ENCODE measurements at places on chromosomes 6 and 20.

- DNase-seq = no peak
These were observed 139.5 kb upstream of the AFDN start for GRCh38 chr6:167687116-167687725.

- DNase-seq = no peak
These were observed 73.0 kb upstream of the BACH2 start for GRCh38 chr6:90369651-90370050.

DNA sequence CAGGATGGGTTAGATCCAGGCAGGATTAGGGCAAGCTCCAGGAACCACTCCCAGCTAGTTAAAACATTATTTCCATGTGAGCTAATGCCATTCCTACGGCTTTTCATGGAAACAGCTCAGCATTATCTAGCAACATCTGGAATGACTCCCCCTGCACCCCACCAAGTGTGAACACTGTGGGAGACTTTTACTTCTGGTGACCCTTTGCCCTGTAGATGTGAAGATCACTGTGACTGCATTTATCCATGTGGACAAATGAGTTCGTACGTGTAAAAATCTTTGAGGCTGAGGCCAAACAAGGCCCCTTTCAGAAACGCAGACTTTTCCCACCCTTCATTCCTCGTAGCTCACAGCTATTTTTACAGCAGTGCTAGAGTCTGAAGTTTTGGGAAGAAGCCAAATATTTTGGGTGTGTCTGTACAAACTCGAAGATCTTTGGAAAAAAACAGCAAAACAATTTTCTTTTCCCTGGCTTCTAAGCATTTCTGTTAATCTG lies 221.8 kb upstream of the SOX4 start:
- no peak for DNase-seq

- DNase-seq = no peak
These were observed 56.7 kb downstream of the APCDD1L start for GRCh38 chr20:58458342-58459057.

DNA sequence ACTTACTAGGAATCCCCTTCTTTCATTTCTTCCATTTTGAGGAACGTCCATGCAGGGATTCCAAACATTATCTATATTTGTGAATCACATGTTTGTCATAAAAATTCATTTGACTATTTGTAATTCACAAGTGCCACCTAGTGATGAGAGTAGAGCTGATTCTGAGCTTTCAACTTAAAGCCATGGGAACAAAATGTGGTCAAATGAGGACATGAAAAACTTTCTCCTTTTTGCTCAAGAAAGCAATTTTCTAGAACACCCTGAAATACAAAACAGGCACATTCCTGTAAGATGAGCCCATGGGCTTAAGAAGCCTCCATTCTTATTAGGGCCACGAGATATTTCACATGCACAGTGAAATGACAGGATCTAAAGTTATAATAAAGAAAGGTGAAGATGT lies 12.3 kb downstream of the MAP3K7 start:
- peak; percentile 15 for DNase-seq

DNA sequence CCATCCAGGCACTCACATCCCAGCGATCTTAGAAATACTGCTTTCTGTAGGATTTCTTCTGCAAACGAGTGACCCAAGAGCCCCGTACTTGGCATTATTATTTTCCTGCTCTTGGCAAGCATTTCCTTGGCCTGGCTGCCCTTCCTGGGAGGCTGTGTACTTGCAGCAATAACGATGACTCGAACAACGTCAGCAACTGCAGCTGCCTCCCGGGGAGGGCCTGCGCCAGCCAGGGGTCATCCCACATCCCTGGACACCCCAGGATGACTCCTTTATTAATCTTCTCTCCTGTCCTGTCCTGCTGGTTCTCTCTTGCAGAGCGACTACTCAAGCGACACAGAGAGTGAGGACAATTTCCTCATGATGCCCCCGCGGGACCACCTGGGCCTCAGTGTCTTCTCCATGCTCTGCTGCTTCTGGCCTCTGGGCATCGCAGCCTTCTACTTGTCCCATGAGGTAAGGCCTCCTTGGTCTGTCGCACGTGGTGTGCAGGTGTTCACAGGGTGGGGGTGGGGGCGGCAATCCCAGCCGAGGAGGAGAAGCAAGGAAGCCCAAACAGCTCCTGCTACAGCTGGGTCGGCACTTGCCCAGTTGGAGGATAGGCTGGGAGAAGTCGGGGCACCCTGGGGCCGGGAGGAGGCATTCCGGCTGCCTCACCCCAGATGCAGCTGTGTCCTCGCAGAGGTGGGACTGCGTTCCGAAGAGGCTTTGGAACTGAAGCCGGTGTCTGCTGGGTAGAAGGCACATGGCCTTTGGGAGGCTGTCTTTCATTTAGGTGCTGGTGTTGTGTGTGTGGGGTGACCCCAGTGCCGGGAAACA lies 115.3 kb downstream of the SYNDIG1 start:
- peak; percentile 40 for DNase-seq

GRCh38 chr6:134774201-134774638 lies 175.7 kb downstream of the ALDH8A1 start:
- no peak for DNase-seq

GRCh38 chr6:78868116-78868515 lies 765 bp downstream of the IRAK1BP1 start:
- DNase-seq = no peak

GRCh38 chr20:19993958-19994669 lies 23.0 kb upstream of the NAA20 start:
- DNase-seq = peak; percentile 43

DNA sequence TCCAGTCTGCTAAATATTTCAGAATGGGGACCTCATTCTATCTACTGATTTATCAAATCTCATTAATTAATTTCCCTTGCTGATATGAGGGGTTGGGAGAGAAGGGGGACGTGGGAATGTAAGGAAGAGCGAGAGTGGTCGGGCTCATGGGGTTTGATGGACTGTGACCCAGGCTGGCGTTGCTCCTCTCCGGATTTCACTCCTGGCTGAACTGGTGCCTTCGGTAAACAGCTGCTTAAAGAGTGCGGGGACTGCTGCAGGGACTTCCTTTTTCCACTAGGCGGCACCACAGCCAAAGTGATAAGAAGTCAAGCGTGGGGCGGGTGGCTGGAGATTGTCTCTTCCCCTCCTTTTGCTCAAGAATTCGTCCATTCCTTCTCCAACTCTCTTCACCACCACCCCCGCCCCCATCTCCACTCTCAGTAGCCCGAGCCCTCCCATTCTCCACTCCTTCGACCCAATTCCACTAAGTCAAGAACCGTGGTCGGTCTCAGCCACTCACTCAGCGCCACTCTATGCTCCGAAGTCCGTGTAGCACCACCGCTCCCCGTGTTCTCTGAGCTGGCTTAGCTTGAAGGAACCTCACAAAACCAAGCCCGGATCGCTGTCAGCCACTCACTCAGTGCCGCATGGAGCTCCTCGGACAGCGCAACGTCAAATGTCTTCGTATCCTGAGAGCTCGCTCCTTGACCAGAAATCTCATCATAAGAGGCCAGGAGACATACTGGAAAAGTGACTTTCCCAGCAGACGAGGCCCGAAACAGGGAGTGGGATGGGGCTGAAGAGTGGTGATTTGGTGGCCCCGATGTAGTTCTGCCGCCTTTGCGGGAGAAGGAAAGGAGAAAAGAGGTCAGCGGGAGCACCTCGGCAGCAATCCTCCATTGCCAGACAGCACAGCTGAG lies 9.7 kb downstream of the TRIM31 start:
- DNase-seq = peak; percentile 88

- no peak for DNase-seq
These were observed 46.7 kb downstream of the TBC1D7 start for GRCh38 chr6:13281686-13282085.

GRCh38 chr6:56288347-56288746 lies 41.0 kb upstream of the COL21A1 start:
- DNase-seq = no peak

GRCh38 chr6:37705239-37706051 lies 7.8 kb upstream of the MDGA1 start:
- DNase-seq = peak; percentile 80

GRCh38 chr6:168030218-168030746 lies 32.8 kb downstream of the KIF25 start:
- DNase-seq = no peak

DNA sequence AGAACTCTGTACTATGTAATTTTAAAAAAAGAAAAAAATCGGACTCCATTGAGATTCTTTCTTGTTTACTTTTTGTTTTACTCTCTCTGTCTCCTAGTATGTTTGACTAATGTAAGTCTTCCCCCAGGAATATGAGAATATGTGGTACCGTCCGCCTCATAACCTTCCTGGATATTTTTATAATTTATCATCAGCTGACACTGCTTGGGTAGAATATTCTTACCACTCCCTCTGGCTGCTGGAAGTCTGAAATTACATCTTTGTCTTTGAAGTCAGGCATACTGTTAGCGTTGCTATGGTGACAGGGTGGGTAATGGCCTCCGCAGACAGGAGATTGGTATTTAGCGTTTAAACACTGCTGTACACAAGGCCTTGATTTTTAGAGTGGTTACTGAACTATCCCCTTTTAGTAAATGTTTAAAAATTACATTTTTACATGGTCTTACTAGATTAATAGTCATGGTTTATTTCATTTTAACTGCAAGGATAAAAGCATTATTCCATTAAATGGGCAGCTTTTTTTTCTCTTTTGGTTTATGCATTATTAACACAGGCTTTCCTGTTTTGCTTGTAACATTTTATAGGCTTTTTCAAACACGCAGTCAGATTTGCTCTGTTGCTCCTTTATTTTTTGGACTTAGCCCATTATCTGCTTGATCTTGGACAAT lies 176.4 kb downstream of the ARID1B start:
- peak; percentile 21 for DNase-seq

GRCh38 chr6:4078691-4079471 lies at the start of gene FAM217A:
Gene FAM217A (minus strand): TSS chr6:4079137. CDS start chr6:4077414, 1,723 bp downstream.
- no peak for DNase-seq

DNA sequence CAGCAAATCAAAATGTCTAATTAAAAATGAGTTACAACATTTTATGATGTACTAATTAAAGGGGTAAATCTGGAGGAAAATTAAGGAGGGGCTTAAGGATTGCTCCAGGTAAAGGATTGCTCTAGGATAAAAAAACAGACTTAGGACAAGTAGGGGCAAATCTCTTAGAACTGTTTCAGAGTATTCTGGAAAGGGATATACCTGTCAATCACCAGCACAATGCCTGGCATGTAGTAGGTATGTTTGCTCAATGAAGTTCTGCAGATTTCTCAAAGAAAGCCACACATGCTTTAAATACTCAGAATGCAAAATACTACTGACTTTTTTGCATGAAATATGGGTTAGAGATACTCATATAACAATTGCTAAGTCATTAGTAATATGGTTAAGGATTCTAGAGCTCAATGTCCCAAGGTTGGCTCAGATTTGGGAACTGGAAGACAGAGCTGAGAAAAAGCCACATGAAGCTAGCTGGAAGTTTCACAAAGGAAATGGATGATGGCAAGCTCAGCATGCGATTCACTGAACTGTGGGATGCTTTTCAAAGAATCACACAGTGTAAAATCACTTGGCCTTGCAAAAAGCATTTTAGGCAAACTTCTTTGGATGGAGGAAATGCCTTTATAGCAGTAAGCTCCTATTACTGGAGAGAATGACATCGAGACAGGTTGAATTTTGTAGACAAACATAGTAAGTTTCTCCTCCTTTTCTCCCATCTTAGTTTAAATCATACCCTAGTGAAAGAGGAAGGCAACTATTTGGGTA lies 72.8 kb downstream of the MAP3K5 start:
- peak; percentile 51 for DNase-seq

DNA sequence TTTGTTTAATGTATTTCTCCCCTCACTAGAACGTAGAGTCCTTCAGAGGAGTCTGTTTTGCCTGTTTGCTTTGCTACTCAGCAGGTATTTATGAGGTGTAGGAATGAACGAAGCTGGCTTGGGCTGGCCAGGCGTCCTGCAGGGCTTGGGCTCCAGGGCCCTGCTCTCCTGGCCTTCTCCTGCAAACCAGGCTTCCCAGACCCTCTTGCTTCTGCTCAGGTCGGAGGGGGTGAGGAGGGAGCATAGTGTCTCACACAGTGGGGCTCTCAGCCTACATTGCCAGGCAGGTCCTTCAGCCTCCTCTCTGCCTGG lies 24.6 kb upstream of the MLN start:
- DNase-seq = no peak

DNA sequence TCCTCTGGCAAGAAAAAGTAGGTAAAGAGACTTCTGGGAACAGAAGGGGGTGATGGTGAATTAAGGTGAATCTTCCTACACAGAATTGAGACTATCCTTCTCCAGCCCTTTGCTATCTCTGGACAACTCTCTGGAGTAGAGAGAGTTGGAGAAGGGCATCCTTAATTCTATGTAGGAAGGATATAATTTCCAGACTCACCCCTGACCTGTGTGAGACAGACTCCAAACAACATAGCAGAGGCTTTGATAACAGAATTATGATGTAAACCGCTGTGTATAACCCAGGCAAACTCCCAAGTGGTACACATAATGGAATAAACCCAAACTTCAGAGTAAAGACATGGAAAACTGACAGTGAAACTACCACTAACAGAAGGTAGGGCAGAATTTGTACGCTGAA lies 186.5 kb downstream of the MEI4 start:
- DNase-seq = no peak

DNA sequence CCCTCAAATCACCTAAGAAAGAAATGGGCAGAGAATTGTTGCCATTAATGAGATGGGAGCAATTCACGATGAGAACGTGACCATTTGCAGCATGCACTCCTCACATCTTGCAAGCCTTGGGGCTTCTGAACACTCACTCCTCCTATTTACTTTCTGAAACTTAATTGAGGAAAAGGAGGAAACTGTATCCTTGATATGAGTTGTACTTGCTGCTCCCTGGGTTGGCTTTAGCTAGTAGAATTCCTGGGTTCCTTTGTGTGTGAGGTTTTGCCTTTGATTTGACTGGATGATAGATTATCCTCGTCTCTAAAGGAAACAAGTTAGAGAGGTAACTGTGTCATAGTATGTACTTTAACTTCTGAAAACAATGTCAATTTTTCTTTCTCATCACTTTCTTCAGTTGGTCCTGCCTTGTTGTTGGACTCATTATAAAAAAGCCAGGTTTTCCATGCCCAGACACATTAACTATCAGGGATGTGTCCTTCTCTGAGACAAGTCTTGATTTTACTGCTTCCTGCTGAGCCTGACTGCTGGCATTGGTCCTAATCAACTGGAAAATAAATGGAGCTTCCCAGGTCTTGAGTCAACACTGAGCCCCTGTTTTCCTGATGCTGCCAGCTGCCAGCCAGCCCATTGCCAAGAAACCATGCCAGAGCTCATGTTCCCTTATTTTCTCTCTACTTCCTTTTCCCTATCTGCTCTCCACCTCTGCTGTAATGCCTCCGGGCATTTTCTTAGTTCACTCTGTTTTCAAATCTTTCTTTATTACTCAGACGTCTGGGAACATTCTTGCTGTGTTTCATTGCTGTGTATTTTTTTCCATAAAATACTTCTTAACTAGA lies 6.0 kb upstream of the MRAP2 start:
- peak; percentile 16 for DNase-seq

GRCh38 chr20:38420388-38421085 lies 14.6 kb downstream of the SNHG17 start:
- peak; percentile 54 for DNase-seq

DNA sequence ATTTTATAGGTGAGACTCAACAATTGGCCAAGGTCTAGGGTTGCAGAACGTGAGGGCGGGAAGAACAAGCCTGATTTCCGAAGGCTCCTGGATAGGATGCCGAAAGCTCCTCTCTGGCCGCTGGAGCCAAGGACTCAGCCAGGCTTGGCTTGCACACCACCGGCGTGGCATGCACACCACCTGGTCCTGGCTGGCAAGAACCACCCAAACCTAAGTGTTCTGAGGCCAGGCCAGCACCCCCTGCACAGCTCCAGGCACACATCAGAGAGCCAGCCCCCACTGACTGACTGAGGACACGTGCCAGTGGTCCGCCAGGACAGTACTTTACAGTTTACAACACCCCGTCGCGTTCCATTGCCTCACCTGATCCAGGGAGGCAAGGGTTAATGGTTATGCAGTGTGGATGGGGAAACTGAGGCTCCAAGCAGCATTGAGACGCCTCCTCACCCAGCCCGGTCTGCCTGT lies 414 bp downstream of the TGM2 start:
- DNase-seq = no peak

- no peak for DNase-seq
These were observed 144.9 kb downstream of the LPA start for GRCh38 chr6:160519133-160519532.
